ENCODE measurements at places on chromosomes 3 and 15. TPM values are rescaled to one million over a fixed set of nuclear protein-coding genes. Genes with fewer than 3 reads are reported as not detected.

Gene ATXN7
- 33.9 TPM for total RNA-seq

DNA sequence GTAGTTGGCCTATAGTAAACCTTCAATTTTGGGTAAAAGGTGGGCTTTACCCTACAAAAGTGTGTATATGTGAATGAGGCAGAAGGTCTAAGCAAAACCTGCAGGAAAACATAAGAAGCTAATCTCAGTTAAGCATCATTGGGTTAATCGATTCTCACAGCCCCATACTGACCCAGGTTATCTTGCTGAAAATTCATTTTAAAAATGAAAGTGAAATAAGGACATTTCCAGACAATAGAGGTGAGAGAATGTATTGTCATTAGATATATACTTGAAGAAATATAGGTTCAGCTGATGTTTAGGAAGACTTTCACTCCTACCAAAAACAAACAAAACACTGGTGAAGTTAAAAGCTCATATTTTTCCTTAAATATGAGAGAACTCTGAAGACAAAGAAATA is 85.6 kb downstream of the MCF2L2 start:
- H3K4me1 ChIP-seq: no peaks in the 10 kb centered on the region
- H3K27me3 ChIP-seq: no peaks in the 10 kb centered on the region

- H3K36me3 ChIP-seq: no peaks in the 10 kb centered on the region
- H3K4me1 ChIP-seq: no peaks in the 10 kb centered on the region
- no peak for DNase-seq
Observed at GRCh38 chr3:56373386-56373785, 94.9 kb downstream of the ERC2 start.

Gene TNFSF10
- total RNA-seq: 41.9 TPM

DNA sequence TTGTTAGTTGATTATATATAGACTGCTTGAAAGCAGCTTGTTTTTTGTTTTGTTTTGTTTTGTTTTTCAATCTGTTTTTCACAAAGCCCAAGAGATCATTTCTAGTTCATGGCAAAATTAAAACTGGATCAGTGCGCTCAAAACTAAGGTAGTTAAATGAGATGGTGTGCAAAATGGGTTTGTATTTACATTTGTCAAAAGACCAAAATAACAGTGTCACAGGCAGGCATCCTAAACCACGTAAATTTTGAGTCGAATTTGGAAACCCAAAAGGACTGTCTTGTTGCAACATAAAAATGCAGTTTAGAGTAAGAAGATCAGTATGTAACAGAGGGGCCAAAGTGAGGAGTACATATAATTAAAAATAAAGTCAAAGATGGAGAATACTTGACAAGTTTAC is 2.4 kb downstream of the DMXL2 start:
- H3K27ac ChIP-seq: no peak overlapping the region
- DNase-seq: no peak
- no peaks in the 10 kb centered on the region for H3K36me3 ChIP-seq

Gene DUOXA1
- 0.09 TPM for total RNA-seq

DNA sequence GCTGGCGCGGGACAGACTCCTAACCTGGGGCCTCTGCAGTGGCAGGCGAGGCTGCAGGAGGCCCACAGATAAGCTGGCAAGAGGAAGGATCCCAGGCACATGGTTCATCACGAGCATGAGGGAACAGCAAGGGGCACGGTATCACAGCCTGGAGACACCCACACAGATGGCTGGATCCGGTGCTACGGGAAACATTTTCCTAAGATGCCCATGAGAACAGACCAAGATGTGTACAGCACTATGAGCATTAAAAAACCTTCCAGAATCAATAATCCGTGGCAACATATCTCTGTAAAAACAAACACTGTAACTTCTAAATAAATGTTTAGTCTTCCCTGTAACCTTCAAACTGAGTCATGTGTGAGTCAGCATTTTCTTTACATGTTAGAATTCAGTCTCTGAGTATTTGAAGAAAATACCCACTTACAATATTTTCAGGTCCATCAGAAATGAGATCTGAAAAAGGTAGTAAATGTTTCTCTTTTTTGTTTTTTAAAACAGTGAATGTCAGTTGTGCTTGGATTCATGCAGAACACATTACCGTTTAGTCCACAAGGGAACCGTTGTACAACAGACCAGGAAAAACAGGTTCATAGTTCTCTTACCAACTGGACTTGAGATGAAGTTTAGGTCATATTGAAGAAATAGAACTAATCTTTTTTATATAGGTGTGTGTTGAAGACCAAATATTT is 75.9 kb downstream of the BOC start:
- no peaks in the 10 kb centered on the region for H3K36me3 ChIP-seq
- H3K4me3 ChIP-seq: no peak overlapping the region
- H3K4me1 ChIP-seq: no peaks in the 10 kb centered on the region

- no peak overlapping the region for H3K27ac ChIP-seq
- no peaks in the 10 kb centered on the region for H3K27me3 ChIP-seq
- DNase-seq: no peak
- H3K4me1 ChIP-seq: no peaks in the 10 kb centered on the region
Observed at GRCh38 chr3:55630280-55630920, 143.3 kb upstream of the WNT5A start.

DNA sequence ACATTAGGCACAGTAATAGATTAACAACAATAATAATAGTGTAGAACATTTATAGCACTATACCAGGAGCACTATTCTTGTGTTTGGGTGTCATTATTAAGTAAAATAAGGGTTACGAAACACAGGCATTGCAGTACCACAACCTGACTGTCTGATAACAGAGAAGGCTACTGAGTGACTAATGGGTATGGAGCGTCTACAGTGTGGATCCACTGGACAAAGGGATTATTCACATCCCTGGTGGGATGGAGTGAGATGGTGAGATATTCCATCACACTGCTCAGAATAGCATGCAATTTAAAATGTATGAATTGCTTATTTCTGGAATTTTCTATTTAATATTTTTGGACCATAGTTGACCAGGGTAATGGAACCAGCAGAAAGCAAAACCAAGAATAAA is 18.2 kb downstream of the MINDY4B start:
- no peak for DNase-seq
- no peak overlapping the region for H3K4me3 ChIP-seq
- no peaks in the 10 kb centered on the region for H3K36me3 ChIP-seq
- no peaks in the 10 kb centered on the region for H3K27me3 ChIP-seq
- H3K4me1 ChIP-seq: no peaks in the 10 kb centered on the region

DNA sequence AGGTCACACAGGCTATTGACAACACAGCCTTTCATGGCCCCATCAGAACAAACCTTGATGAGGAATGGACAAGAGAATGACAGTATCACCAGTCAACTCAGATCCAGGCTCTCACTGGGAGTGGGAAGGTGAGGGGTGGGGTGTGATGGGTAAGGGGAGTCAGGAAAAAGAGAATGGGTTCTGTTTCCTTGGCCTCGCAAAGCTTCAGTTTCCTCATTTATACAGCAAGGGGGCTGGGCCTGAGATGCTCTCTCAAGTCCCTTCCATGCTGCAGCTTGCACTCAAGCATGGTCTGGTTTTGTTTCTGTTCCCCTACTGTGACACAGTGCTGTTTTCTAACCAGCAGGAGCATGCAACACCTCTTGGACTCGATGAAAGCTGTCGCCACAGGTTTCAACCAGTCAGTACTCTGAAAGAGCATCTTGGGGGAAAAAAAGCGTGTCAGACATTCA is 65.7 kb upstream of the IL12A start:
- no peak for DNase-seq
- no peaks in the 10 kb centered on the region for H3K27me3 ChIP-seq
- H3K36me3 ChIP-seq: no peaks in the 10 kb centered on the region
- no peak overlapping the region for H3K27ac ChIP-seq

DNA sequence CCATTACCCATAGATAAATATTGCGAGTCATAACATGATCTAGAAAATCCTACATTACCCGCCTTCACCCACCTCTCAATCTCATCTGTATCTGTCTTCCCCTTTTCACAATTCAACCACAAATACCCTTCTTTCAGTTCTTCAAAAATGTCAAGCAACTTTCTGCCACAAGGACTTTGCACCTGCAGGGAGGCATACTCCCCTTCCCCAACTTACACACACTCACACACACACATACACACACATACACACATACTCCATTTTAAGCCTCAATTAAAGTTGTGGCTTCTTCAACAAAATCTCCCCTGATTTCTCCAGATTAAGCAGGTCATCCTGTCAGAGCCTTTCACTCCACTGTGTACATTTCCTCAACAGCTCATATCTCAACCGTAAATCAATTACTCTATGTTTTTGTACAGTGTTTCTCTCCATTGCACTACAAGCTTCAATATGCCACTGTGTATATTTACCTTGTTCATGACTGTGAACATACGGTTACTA is 33.1 kb upstream of the CCDC50 start:
- DNase-seq: no peak
- no peaks in the 10 kb centered on the region for H3K36me3 ChIP-seq
- H3K27ac ChIP-seq: no peak overlapping the region
- no peak overlapping the region for H3K4me3 ChIP-seq
- no peaks in the 10 kb centered on the region for H3K27me3 ChIP-seq

- no peak overlapping the region for H3K4me3 ChIP-seq
- H3K27ac ChIP-seq: no peak overlapping the region
- DNase-seq: no peak
- H3K36me3 ChIP-seq: no peaks in the 10 kb centered on the region
- H3K27me3 ChIP-seq: peaks cover 3% of the 10 kb centered on the region
- no peaks in the 10 kb centered on the region for H3K4me1 ChIP-seq
Observed at GRCh38 chr15:100959066-100960050, 40.2 kb downstream of the LRRK1 start.

DNA sequence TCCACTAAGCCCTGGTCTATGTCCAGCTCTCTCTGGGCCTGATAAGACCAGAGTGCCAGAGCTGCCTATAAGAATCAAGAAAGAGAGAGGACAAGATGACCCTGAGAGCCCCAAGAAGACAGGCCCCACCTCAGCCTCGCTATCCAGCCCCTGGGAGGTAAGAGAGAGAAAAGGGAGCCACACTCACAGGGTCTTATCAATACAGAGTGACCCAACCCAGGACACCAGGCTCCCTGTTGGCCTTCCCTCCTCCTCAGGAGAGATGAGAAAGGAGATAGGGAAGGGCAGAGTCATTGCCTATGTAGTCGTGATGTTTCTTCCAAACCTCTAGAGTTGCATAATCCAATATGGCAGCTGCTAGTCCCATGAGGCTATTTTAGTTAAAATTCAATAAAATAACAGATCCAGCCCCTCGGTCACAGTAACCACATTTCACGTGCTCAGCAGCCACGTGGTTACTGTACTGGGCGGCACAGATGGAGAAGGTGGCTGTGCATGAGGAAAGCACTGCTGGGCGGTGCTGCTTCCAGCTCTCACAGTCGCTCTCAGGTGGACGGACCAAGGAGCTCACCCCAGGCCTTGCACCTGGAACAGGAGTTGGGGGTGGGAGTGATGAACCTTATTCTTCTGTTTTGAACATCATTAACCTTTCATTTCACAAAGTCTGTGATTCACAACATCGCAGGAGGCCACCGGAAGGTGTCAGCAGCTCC is 525.8 kb downstream of the SHQ1 start:
- no peaks in the 10 kb centered on the region for H3K4me1 ChIP-seq
- no peaks in the 10 kb centered on the region for H3K27me3 ChIP-seq
- no peaks in the 10 kb centered on the region for H3K36me3 ChIP-seq

DNA sequence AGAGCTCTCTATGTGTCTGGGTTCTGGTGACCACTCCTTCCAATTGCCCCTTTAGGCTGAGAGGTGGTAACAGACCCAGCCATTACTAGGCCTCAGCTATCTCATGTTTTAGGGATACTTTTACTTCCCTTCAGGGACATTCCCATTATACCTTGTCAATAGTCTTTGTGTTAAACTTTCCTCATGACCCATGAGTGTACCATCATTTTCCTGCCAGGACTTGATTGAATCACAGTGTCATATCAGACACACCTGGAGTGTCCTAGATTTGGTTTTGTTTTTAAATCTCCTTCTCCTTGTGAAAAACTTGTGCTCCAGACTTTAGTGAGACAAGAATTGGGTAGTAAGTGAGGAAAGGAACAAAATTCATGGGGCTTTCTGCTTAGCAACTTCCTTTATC is 136.6 kb downstream of the KCNAB1 start:
- H3K27ac ChIP-seq: no peak overlapping the region
- H3K4me1 ChIP-seq: no peaks in the 10 kb centered on the region
- DNase-seq: no peak
- no peaks in the 10 kb centered on the region for H3K27me3 ChIP-seq
- no peaks in the 10 kb centered on the region for H3K36me3 ChIP-seq

GRCh38 chr3:114863848-114864247 is 283.2 kb downstream of the ZBTB20 start:
- peaks cover 5% of the 10 kb centered on the region for H3K4me1 ChIP-seq
- H3K27me3 ChIP-seq: no peaks in the 10 kb centered on the region
- H3K27ac ChIP-seq: no peak overlapping the region
- H3K36me3 ChIP-seq: no peaks in the 10 kb centered on the region
- no peak for DNase-seq

DNA sequence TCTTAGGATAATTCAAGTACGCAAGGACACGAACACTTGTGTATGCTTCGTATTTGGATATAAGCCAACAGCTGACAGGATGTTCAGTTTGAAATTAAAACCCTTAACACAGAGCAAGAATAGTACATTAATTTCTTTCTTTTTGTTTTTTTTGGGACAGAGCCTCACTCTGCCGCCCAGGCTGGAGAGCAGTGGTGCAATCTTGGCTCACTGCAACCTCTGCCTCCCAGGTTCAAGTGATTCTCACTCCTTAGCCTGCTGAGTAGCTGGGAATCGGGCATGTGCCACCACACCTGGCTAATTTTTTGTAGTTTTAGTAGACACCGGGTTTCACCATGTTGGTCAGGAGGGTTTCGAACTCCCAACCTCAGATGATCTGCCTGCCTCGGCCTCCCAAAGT is 32.4 kb downstream of the TOMM70 start:
- peaks cover 33% of the 10 kb centered on the region for H3K36me3 ChIP-seq
- H3K4me1 ChIP-seq: no peaks in the 10 kb centered on the region
- no peak overlapping the region for H3K4me3 ChIP-seq

Gene C3orf80
- total RNA-seq: not detected

DNA sequence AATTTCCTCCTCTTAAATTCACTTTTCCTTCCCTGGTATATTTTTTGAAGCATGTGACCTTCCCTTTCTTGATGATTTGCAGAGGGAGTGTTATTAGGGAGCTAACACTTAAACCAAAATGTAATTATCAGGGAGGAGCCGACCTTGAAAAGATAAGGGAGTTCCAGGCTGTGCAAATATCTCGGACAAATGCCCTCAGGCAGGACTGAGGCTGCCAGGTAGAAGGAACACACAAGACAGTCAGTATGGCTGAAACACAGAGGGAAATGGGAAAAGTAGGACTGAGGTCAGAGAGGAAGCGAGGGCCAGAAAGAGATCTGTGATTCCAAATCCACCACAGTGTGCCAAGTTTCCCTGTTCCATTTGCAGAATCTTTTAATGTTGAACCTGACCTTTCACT is 221.0 kb downstream of the CNTN3 start:
- H3K27me3 ChIP-seq: no peaks in the 10 kb centered on the region
- no peaks in the 10 kb centered on the region for H3K4me1 ChIP-seq
- no peak for DNase-seq
- H3K4me3 ChIP-seq: no peak overlapping the region
- H3K36me3 ChIP-seq: no peaks in the 10 kb centered on the region
- no peak overlapping the region for H3K27ac ChIP-seq

- no peaks in the 10 kb centered on the region for H3K4me1 ChIP-seq
- no peaks in the 10 kb centered on the region for H3K36me3 ChIP-seq
- H3K4me3 ChIP-seq: no peak overlapping the region
- H3K27me3 ChIP-seq: no peaks in the 10 kb centered on the region
- DNase-seq: no peak
- no peak overlapping the region for H3K27ac ChIP-seq
Observed at GRCh38 chr3:119659606-119660291, 640 bp downstream of the POPDC2 start.
